Hypothalamus (tissue), 51 donors: ENCODE measurements at places on chromosomes 3 and 15.

- no peak for DNase-seq
These were observed 367.4 kb downstream of the IL20RB start for GRCh38 chr3:137325170-137325569.

DNA sequence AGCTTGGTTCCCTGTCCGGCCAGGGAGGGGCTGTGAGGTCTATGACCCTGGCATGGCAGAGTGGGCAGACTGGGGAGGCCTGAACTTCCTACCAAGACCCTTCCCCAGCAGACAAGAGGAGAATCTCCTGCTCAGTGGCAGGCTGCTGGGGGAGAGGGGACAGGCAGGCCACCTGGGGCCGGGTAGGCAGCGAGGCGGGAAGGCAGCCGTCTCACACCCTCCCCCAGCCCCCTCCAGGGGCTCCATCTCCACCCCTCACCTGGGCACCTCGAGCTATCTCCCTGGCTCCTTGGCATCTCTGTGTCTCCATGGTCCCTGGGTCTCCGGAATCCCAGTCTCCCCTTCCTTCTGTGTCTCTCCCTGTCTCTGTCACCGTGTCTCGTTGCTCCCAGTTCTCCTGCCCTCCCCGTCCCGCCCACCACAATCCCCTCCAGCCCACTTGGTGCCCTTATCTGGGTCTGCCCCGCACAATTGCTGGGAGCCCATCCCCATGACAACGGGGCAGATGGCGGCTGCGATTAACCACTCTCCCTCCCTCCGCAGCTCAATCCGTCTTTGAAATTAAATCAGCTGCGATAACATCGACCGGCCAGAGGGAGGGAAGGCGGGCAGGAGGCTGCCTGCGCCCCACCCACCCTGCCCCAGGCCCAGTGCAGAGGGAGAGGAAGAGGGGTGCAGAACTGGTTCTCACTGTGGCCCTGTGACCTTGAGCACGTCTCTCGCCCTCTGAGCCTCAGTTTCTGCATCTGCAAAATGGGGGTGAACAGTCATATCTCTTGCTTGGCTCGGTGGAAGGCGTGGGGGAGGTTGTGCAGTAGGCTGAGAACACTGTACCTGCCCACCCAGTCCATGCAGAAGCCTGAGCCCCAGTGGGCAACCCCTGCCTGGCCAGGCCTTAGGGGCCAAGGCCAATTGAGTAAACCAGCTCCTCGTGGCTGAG is 9.6 kb downstream of the DNAJB8 start:
- no peak for DNase-seq

GRCh38 chr15:62758126-62758951 is 284.2 kb upstream of the TPM1 start:
- DNase-seq = no peak

DNA sequence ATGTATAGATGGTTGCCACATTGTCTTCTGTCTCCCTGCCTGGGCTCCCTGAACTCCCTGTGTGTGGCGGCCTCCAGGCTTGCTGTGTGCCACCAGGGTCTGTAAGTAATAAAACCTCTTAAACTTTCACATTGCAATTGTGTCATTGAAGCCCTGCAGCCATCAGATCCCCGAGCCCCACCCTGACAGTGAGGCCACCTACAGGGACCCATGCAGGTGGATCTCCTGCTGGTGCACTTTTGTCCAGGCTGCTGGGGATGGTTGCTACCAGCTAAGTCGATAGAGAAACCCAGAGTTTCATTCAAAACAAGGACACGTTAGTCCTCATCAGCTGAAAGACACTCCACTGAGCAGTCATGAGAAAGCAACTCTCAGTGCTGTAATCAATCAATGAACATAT is 133.6 kb upstream of the PRICKLE2 start:
- DNase-seq = no peak

GRCh38 chr3:157649511-157649910 is 146.3 kb upstream of the VEPH1 start:
- no peak for DNase-seq

DNA sequence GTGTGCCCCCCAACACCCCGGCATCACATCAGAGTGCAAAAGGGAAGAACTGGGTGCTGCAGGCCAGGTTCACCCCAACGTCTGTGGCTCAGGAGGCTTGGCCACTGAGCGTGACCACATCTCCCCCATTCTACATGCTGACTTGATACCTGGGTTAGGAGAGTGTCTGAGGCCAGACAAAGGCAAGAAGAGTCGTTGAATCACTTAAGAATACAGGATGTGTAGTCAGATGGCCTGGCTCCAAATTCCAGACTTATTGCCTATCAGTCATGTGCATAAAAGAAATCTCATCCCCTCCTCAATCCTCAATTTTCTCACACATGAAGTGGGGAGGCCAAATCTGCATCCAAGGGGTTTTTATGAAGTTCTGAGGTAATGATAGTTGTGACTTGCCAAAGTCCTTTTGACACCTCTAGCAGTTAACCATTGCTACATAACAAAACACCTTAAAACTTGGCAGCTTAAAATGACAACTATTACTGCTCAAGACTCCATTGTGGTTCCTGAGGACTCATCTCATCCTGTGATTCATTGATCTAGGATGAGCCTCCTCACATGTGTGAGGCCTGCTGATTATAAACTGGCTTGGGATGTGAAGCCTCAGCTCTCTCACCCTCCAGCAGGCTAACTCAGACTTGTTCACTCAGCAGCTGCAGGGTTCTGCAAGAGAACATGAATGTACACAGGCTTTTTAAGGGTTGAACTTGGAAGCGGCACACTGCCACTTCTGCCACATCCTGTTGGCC is 138.8 kb upstream of the TLE3 start:
- no peak for DNase-seq

DNA sequence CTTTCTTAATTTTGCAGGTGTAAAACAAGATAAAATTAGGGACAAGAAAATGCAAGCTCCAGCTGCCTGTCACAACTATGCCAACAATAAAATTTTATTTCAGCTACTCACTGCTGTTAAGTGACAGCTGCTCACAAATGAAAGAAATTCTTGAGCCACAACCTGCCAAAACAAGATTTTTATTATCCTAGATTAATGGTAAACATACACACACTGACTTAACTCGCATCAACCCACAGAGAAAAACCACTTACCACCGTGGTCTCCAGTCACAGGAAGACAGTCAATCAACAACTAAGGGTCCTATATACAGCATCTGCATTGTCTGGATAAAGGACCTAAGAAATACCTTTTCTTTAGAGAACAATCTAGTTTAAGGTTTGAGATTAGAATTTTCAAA is 31.3 kb downstream of the EFL1 start:
- DNase-seq = no peak

- no peak for DNase-seq
These were observed 140.3 kb downstream of the TBC1D5 start for GRCh38 chr3:17602126-17602525.

DNA sequence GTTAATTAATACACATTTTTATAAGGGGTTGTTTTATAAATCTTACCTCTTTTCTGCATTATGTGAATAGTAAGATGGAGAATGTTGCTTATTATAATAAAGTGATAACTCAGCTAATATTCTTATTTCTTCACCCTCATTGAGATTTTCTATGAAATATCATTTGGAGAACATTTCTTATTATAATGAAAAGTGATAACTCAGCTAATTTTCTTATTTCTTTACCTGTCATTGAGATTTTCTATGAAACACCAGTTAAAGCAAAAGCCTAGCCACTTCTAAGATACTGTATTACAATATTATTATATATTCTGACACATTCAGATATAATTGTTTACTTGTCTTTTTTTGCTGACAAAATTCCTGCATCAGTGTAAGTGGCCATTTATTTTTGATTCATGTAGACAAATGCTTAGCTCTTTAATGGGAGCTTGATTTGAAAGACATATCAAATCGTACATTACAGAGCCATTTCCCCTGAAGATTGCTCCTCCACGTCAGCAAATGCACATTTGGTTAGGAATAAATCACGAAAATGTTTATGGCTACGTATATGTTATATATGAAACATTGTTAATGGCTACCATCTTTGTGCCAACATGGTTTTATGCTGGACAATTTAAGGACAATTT is 427.5 kb downstream of the CHL1 start:
- no peak for DNase-seq

DNA sequence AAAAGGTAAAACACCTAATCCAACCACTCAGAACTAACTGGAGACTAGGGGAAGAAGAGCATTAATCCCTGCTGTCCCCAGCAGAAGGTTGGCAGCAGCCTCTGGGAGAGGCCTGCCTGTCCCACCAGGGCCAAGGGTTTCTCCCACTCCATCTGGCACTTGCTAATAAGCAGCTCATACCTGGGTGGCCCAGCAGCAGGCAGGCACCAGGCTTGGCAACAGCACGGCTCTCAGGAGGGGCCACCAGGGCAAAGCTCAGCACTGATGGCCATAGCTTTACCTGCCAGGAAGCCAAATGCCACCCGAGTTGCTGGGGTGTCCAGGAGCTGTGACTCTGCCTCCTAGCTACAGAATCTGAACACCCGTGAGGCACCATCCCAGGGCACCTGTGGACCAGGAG is 58.3 kb downstream of the BOC start:
- DNase-seq = no peak

DNA sequence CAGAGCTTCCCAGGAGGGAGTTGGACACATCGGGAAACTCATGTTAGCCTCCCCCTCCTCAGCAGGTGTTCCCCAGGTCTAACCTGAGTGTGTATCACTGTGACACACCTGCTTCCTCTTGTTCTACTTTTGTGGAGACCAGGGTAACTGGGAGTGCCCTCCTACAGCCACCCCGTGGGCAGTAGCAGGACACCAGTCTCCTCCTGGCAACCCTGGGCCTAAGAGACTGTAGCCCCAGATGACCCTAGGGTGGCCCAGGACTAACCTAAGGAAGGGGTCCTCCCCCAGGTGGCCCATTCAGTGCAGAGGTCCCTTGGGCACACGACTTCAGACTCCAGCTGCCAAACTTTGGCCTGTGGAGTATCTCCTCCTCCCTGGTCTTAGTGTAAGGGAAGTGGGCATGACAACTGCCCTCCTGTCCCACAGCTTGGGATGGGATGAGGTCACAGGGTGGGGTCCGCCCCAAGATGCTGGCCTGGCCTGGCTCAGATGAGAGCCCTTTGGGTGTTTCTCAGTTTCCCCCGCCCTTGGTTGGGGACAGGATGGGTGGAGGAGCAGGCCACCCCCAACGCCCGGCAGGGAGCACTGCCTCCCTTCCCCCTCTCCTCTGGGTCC is 4.8 kb downstream of the CSK start:
- DNase-seq = no peak

DNA sequence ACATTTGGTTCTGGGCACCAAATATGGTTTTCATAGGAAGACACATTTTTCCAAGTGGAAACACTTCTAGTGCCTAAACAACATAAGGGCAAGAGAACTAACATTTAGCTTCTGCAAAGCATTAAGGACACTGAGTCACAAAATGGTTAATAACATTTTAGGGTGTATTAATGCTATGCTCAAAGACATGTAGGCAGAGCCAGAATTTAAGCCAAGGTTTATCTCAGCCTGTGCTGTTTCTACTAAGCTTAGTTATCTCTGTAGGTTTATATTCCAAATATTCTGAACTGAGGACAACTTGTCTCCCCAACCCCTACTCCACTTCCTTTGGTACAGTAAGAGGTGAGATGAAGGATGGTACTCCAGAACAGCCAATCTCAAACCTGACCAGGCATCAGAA is 54.1 kb upstream of the AKAP13 start:
- no peak for DNase-seq

- DNase-seq = no peak
These were observed 8.3 kb downstream of the ACKR4 start for GRCh38 chr3:132605374-132605792.

- no peak for DNase-seq
These were observed 4.9 kb upstream of the DUSP7 start for GRCh38 chr3:52061121-52061910.

DNA sequence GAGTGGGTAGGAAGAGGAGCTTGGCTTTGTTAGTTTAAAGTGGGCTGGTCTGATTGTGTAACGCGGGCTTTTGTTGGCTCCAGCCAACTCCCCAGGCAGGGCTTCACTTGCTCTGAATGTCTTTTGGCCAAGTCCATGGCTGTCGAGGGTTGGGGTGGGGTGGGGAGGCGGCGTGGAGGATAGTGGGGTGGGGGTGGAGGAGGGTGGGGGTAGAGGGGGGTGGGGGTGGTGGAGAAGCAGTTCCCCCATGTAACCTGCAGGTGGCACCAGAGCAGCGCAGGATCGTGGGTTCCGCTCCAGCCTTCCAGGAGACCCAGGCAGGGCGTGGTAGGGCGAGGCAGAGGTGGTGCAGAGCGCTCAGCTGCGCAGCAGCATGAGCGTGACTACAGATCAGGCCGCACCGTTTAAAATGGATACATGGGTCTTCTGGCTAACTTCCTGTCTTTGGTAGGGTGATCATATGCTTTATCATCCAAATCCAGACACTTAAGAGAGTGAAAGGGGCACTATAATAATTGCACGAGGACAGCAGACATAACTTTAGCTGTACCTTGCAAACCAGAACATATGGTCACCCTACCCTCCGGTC is 28.3 kb downstream of the GOLGA6A start:
- DNase-seq = peak; percentile 35

- DNase-seq = no peak
These were observed 435.4 kb downstream of the WDR72 start for GRCh38 chr15:53324061-53324460.

DNA sequence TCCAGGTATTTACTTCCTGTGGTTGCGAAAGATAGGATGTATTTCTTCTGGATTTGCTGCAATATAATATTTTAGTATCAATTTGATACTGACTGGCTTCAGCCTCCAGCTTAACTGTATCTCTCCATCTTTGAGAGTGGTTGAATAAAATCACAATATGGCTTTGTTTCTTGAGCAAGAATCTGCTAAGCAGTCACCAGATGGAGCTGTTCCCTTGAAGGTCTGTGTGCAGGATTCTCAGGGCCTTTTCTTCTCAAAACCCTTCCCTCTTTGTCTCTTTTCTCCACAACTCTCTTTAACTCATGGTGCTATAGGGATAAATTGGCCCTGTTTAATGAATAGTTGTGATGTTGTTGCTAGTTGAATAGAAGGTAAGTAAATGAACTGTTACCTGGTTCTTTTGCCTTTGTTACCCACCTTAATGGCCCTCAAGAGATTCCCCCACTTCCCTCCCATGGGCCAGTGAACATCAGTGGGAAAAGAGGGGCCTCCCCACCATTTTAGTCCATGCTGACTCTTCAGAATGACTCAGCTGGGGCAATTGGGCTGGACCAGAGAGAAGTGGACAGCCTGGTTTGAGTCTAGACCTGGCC is 34.8 kb upstream of the RAB6B start:
- no peak for DNase-seq

DNA sequence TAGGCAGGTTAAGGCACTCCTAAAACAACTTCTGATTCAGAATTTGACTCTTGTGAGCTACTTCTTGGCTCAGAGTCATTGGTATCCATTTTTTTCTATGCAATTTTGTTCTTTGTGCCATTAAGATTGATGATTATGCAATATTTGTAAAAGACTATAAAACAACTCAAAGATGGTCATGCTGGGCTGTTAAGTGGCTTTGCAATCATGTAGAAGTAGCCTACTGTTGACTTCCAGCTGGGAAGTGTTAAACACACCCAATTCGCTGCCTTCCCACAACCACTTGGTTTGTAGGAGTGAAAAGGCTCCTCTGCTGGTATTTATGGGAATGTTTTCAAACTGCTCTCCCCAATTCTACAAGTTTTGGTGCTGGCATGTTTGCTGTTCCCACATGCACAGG is 74.7 kb upstream of the COL6A6 start:
- no peak for DNase-seq
